ENCODE measurements at places on chromosomes 7 and 10. TPM values are rescaled to one million over a fixed set of nuclear protein-coding genes. Genes with fewer than 3 reads are reported as not detected.

GIMAP7 gene
- total RNA-seq, result not detected

CFAP46 gene
- 1.5 TPM for total RNA-seq

CPA2 gene
- total RNA-seq, result not detected

EBF3 gene
- 0.20 TPM for total RNA-seq

KCNMA1 gene
- 71.4 TPM for total RNA-seq

GJD4 gene
- not detected for total RNA-seq

MMD2 gene
- not detected for total RNA-seq

MYH16 gene
- 0.81 TPM for total RNA-seq

TIMM23 gene
- 187 TPM for total RNA-seq

FAM241B gene
- total RNA-seq, result 18.8 TPM

VWDE gene
- total RNA-seq, result 0.29 TPM

WDR37 gene
- 8.1 TPM for total RNA-seq

WDR86 gene
- not detected for total RNA-seq

AGMO gene
- 1.1 TPM for total RNA-seq

VAX1 gene
- total RNA-seq, result 1.3 TPM

PNLIPRP3 gene
- total RNA-seq, result not detected

SLC26A5 gene
- not detected for total RNA-seq

GPR141 gene
- not detected for total RNA-seq

DYNC1I1 gene
- not detected for total RNA-seq

ZC3HAV1L gene
- total RNA-seq, result 4.9 TPM

GPR37 gene
- total RNA-seq, result 0.45 TPM

EPHB6 gene
- total RNA-seq, result 0.17 TPM

OPALIN gene
- not detected for total RNA-seq

LOXL4 gene
- total RNA-seq, result 1.5 TPM

TAS2R5 gene
- 0.65 TPM for total RNA-seq

PRF1 gene
- not detected for total RNA-seq

KCP gene
- total RNA-seq, result 0.36 TPM

MYL10 gene
- not detected for total RNA-seq

EBLN1 gene
- total RNA-seq, result not detected

SLC16A9 gene
- total RNA-seq, result 0.10 TPM

ANKRD22 gene
- 0.30 TPM for total RNA-seq

PVRIG gene
- not detected for total RNA-seq

DOCK4 gene
- 4.0 TPM for total RNA-seq

GBX1 gene
- not detected for total RNA-seq

MMP21 gene
- total RNA-seq, result not detected

PLPP4 gene
- not detected for total RNA-seq

SLIT1 gene
- 0.06 TPM for total RNA-seq

MEST gene
- 42.6 TPM for total RNA-seq

TMEM236 gene
- 0.09 TPM for total RNA-seq

COL13A1 gene
- 0.40 TPM for total RNA-seq

MKRN1 gene
- total RNA-seq, result 53.4 TPM

BICC1 gene
- 20.5 TPM for total RNA-seq

OR2A1 gene
- not detected for total RNA-seq

EMX2 gene
- not detected for total RNA-seq

FBXO24 gene
- 0.07 TPM for total RNA-seq

AGR2 gene
- total RNA-seq, result 104 TPM

EGR2 gene
- 0.26 TPM for total RNA-seq

CTTNBP2 gene
- 0.61 TPM for total RNA-seq

CHAT gene
- total RNA-seq, result not detected

RHBDD2 gene
- 90.3 TPM for total RNA-seq

AIMP2 gene
- total RNA-seq, result 79.4 TPM

FAM25G gene
- not detected for total RNA-seq

RARRES2 gene
- total RNA-seq, result not detected

CFAP69 gene
- total RNA-seq, result 2.2 TPM

KLHDC10 gene
- total RNA-seq, result 13.9 TPM

TWIST1 gene
- total RNA-seq, result 3.8 TPM

TAS2R38 gene
- not detected for total RNA-seq

CCDC172 gene
- total RNA-seq, result not detected

Measured in A549 treated with ZK216348 at 1 μM for 4 hours (cell line).